IMR-90 (cell line): ENCODE measurements at places on chromosomes 1 and 21. TPM values are rescaled to one million over a fixed set of nuclear protein-coding genes. Genes with fewer than 3 reads are reported as not detected.

GRCh38 chr1:205162301-205162700, 40.5 kb upstream of the RBBP5 start:
- H3K27me3 ChIP-seq: no peaks in the 10 kb centered on the region
- DNase-seq: no peak
- H3K36me3 ChIP-seq: peaks cover 50% of the 10 kb centered on the region
- H3K27ac ChIP-seq: no peak overlapping the region
- H3K4me1 ChIP-seq: no peaks in the 10 kb centered on the region

DNA sequence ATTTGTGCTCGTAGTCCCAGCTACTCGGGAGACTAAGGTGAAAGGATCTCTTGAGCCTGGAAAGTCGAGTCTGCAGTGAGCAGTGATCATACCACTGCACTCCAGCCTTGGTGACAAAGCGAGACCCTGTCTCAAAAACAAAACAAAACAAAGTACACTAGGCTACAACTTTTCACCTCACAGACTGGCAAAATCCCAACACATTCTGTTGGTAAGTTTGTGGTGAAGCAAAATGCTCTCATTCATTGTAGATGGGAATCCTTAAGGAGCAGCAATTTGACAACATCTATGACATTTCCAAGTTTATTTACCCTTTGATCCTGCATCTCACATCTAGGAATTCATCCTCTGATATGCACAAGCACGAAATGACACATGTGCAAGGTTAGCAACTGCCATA, 20.2 kb upstream of the SLC1A7 start:
- no peaks in the 10 kb centered on the region for H3K27me3 ChIP-seq
- H3K36me3 ChIP-seq: no peaks in the 10 kb centered on the region
- H3K4me1 ChIP-seq: peaks cover 5% of the 10 kb centered on the region; the same call in 1 of the 2 replicates
- H3K27ac ChIP-seq: no peak overlapping the region

DNA sequence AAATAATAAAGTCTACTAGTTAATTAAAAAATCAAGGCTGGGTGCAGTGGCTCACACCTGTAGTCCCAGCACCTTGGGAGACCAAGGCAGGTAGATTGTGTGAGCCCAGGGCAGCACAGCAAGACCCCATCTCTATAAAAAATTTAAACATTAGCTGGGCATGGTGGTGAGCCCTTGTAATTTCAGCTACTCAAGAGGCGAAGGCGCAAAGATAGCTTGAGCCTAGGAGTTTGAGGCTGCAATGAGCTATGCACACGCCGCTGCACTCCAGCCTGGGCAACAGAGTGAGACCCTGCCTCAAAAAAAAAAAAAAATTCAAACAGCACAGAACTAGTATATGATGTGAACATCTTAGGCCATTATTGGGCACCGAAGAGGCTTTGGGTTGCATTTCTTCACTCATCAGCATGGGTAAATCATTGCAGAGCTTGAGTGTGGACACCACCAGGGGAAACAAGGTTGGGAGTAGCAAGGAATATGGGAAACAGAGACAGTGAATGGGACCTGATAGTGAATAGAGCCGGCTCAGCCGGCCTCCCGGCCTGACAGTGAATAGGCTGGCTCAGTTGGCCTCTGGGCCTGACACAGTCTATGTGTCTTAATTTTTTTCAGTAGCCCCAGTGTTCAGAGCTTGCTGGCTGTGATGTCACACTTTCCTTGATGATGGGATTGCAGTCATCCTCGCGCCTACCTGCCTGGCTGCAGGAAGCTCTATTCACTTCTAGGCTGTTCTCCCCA, 89.1 kb upstream of the ERRFI1 start:
- no peaks in the 10 kb centered on the region for H3K36me3 ChIP-seq
- H3K27me3 ChIP-seq: no peaks in the 10 kb centered on the region
- H3K27ac ChIP-seq: peak overlapping the region; percentile 90
- no peak overlapping the region for H3K4me3 ChIP-seq

DNA sequence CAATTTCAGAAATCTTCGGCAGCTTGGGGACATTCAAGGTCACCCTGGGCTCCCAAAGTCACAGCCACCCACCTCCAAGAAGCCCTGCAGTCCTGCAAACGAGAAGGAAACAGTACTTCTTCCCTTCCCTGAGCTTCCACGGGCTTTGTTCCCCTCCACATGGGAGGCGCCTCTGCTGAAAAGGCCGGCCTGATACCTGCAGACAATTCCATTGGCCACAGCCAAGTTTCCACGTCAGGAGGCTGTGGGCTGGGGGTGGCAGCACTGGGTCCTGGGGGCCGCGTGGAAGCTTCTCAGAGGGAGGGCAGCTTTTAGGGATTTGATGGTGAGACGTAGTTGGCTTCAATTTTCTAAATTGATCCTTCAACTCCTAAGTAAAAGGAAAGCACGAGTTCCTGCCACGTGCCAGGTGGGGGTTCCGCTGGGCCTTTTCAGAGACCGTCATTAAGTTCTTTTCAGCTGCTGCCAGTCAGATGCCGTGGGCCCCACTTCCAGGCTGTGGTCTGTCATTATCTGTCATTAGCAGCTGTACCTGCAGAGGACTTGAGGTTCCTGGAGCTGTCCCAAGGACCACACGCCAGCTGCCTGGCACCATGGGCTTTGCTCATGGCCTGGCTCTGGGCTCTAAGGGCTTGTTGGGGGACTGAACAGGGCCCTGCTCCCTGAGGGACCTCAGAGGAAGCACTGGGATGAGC, 98.7 kb downstream of the CRYAA start:
- no peak for DNase-seq
- H3K4me3 ChIP-seq: no peak overlapping the region
- H3K36me3 ChIP-seq: no peaks in the 10 kb centered on the region
- peaks cover 33% of the 10 kb centered on the region for H3K27me3 ChIP-seq
- no peak overlapping the region for H3K27ac ChIP-seq

DNA sequence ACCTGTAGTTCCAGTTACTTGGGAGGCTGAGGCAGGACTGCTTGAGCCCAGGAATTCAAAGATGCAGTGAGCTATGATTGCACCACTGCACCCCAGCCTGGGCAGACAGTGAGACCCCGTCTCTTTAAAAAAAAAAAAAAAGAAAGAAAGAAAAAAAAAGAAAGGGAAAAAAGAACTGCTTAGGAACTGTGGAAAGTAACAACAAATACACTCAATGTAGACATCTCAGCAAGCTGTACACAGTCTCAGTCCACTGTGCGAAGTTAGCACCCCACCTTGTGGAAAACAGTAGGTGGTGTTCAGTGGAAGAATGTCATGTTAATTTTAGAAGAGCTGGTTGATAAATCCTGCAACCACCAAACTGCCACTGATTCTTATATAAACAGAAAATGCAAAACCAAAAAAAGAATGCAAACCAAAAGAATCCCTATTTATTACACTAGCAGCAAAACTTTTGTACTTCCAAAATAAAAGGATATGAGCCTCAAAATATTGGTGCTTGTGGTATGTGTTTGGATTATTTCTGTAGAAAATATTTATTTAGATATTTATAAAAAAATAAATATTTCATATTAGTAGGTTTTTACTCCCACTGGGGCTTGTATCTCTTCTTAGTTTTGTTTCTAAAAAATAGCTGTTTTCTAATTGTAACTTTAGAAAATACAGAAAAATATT, 31.1 kb downstream of the ALG14 start:
- H3K36me3 ChIP-seq: no peaks in the 10 kb centered on the region
- no peaks in the 10 kb centered on the region for H3K27me3 ChIP-seq
- H3K4me3 ChIP-seq: no peak overlapping the region
- peaks cover 5% of the 10 kb centered on the region for H3K4me1 ChIP-seq

- no peak overlapping the region for H3K4me3 ChIP-seq
- peaks cover 90% of the 10 kb centered on the region for H3K36me3 ChIP-seq
- H3K27me3 ChIP-seq: no peaks in the 10 kb centered on the region
- H3K27ac ChIP-seq: no peak overlapping the region
- peak; percentile 18 for DNase-seq
- no peaks in the 10 kb centered on the region for H3K4me1 ChIP-seq
Measured at GRCh38 chr1:19113697-19114092, 96.4 kb downstream of the UBR4 start.

CYP4X1 gene
- not detected in 2 replicates for total RNA-seq

GRCh38 chr1:224880593-224881307, 48.7 kb upstream of the DNAH14 start:
- H3K27me3 ChIP-seq: no peaks in the 10 kb centered on the region; the same call in 1 of the 2 replicates
- no peak for DNase-seq
- H3K27ac ChIP-seq: no peak overlapping the region
- H3K4me1 ChIP-seq: no peaks in the 10 kb centered on the region
- H3K36me3 ChIP-seq: no peaks in the 10 kb centered on the region
- H3K4me3 ChIP-seq: no peak overlapping the region

LAX1 gene
- total RNA-seq: not detected in 2 replicates

EFNA3 gene
- total RNA-seq: 0.56 and 0.72 TPM in 2 replicates

DNA sequence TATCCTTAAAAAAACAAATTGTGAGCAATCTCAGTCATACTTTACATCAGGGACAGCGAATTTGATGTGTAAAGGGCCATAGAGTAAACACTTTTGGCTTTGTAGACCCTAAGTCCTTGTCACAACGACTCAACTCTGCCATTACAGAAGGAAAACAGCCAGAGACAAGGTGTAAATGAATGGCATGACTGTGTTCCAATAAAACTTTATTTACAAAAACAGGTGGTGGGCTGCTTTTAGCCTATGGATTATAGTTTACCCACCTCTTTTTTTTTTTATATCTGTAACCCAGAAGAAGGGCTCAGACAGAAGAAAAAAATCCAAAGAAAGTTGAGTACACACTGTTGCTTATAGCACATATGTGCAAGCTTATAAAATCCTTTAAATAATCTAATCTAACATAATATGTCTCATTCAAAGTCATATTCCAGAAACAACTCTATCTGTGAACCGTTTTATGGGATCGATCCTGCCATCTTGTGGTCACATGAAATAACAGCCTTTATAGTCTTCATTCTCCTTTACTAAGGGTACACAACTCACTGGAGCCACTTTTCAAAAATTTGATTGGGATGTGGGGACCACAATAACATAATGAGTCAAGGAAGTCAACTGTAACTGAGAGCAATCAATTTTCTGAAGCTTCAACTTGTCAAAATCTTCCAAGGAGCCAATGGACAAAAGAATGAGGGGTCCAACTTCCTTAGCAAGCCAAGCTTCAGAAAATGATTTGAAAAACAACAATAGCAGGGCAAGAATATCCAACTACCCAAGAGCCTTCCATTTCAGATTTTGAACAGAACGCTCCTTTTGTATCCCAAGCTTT, 142.2 kb upstream of the KRTAP19-8 start:
- no peak overlapping the region for H3K4me3 ChIP-seq
- DNase-seq: peak; percentile 54
- no peaks in the 10 kb centered on the region for H3K27me3 ChIP-seq
- no peaks in the 10 kb centered on the region for H3K36me3 ChIP-seq

XCL1 gene
- not detected in 2 replicates for total RNA-seq

GPR61 gene
- total RNA-seq: under 0.01 TPM in 1 of 2 replicates, not detected in the other

MFAP2 gene
- 2.5 and 3.9 TPM in 2 replicates for total RNA-seq

DNA sequence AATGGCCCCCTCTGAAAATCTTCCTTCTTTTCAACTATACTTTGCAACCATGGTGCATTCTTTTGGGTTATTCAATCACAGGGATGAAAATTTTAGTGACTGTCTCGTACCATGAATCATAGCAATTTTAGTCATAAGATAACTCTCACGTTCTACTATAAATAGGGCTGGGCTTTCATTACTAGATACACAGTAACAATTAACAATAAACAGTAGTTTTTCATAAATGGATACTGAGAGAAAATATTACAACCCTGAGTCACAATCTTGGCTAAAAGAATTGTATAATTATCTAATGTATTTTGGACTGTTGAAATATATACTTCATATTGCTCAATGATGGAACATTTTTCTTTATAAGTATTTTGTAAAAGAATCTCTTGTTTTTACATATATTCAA, 96.1 kb downstream of the TEX35 start:
- H3K27ac ChIP-seq: peak overlapping the region; percentile 99
- H3K4me3 ChIP-seq: no peak overlapping the region
- DNase-seq: peak; percentile 92
- H3K4me1 ChIP-seq: peaks cover 36% of the 10 kb centered on the region

DNA sequence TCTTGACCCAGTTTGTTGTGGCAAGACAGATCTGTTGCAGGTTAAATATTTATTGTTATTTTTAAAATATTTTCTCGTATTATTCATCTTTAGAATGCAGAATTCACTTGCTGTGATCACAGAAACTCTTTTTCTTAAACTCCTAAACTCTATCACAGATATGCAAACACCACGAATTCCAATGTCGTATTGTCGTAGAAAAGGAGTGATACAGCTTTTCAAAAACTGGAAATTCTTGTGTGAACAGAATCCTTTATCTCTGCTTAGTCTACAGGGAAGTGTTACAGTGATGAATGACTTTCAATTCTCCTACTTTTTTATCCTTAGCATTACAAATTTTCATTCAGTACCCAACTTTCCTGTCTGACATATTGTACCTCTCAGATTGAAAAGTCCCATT, 1329.5 kb upstream of the B3GALT2 start:
- no peak for DNase-seq
- no peaks in the 10 kb centered on the region for H3K4me1 ChIP-seq
- H3K27ac ChIP-seq: no peak overlapping the region
- H3K27me3 ChIP-seq: no peaks in the 10 kb centered on the region

GRCh38 chr1:202752774-202753173, 42.5 kb upstream of the SYT2 start:
- H3K27me3 ChIP-seq: no peaks in the 10 kb centered on the region
- peaks cover 66% of the 10 kb centered on the region for H3K36me3 ChIP-seq
- no peak overlapping the region for H3K27ac ChIP-seq
- no peak overlapping the region for H3K4me3 ChIP-seq

- H3K4me3 ChIP-seq: no peak overlapping the region
- DNase-seq: no peak
- peak overlapping the region; percentile 11; the same call in 1 of the 2 replicates for H3K27ac ChIP-seq
- H3K36me3 ChIP-seq: no peaks in the 10 kb centered on the region
- H3K27me3 ChIP-seq: peaks cover 5% of the 10 kb centered on the region
- H3K4me1 ChIP-seq: peaks cover 7% of the 10 kb centered on the region; the same call in 1 of the 2 replicates
Measured at GRCh38 chr1:17531682-17532487, 7.6 kb upstream of the ARHGEF10L start.

DNA sequence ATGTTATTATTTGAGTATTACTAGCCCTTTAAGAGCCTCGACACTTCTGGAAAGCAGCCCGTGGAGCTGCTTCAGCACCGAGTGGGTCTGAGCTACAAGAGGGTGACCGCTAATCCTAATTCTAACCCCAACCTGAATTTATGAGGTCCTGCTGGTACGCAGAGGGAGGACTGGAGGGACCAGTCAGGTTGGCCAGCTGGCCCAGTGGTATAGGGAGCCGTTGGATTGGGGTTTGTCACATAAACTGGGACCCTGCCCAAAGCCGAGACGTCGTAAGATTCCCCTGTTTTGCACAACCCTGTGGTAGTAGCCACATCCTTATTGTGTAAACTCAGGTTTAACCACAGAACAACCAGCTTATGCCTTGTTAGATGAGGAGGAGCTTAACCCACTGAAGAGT, 60.8 kb upstream of the F3 start:
- peak overlapping the region; percentile 33 for H3K27ac ChIP-seq
- peaks cover 10% of the 10 kb centered on the region for H3K4me1 ChIP-seq
- peak; percentile 82 for DNase-seq

DNA sequence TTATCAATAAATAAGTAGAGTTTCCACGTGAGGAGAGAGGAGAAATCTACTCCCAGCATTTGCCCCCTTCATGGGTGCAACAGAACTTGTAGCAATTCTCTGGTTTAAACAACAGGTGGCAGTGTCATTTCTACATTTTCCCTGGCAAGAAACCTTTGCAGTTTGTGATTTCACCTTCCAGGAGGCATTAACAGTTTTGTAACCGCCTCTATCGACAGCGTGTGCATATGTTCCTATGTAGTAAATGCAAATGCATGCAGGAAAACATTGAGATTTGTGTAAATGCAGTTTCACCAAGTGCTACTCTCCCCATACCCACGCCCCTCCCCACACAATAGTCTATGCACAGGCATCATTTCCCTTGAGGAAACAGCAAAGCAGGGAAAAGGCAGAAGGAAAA, 494.7 kb downstream of the SMYD3 start:
- DNase-seq: peak; percentile 51
- no peaks in the 10 kb centered on the region for H3K27me3 ChIP-seq
- H3K36me3 ChIP-seq: no peaks in the 10 kb centered on the region
- H3K4me3 ChIP-seq: no peak overlapping the region
- H3K4me1 ChIP-seq: no peaks in the 10 kb centered on the region
